ENCODE measurements at places on chromosomes 1 and 21.

GRCh38 chr1:223311826-223312225, 52.1 kb downstream of the SUSD4 start:
- DNase-seq, result no peak

DNA sequence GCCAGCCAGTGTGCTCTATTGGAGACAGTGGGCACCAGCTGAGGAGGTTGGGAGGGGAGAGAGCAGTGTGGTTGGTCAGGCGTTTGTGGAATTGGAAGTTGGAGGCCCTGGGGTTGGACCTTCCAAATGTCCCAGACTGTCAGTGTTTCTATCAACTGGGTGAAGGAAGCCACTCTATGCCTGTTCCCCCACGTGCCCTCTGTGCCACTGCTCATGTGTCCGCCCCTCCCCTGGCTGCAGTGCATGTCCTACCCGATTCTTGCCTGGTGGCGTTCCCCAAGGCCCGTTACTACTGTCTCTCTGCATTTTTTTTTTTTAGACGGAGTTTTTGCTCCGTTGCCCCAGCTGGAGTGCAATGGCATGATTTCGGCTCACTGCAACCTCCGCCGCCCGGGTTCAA, 21.1 kb downstream of the ADORA1 start:
- no peak for DNase-seq

- DNase-seq, result no peak
These were observed 264.1 kb downstream of the SRGAP2C start for GRCh38 chr1:121448851-121449250.

- no peak for DNase-seq
These were observed 1.3 kb upstream of the INPP5B start for GRCh38 chr1:37948166-37948565.

Data from activated CD4-positive, alpha-beta T cell treated with anti-CD3 and anti-CD28 coated beads for 4 hours (primary cell).